Esophagus muscularis mucosa (tissue), 4 donors: ENCODE measurements at places on chromosomes 7 and 10.

DNA sequence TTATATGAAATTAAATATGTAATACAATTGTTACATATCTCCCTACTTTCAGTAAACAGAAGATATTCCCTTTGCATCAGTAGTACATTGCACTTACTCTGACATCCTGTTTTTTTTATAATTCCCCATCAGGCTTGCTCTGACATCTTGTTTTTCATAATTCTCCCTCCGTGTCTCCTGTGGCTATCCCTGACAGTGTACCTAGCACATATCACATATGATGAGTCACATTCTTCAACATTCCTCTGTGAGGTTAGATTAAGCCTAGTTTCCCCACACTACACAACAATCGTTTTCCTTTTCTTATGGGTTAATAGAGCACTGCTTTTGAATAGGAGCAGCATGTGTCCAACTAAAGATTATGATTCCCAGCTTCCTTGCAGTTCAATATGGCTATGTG lies 250.6 kb upstream of the NPVF start:
- DNase-seq, result no peak

- DNase-seq, result no peak
Measured at GRCh38 chr10:46525824-46526681, 30.4 kb downstream of the GPRIN2 start.

GRCh38 chr7:2259480-2259879 lies 17.5 kb downstream of the NUDT1 start:
- no peak for DNase-seq

GRCh38 chr7:86653919-86654659 lies 10.4 kb downstream of the GRM3 start:
- DNase-seq, result no peak

DNA sequence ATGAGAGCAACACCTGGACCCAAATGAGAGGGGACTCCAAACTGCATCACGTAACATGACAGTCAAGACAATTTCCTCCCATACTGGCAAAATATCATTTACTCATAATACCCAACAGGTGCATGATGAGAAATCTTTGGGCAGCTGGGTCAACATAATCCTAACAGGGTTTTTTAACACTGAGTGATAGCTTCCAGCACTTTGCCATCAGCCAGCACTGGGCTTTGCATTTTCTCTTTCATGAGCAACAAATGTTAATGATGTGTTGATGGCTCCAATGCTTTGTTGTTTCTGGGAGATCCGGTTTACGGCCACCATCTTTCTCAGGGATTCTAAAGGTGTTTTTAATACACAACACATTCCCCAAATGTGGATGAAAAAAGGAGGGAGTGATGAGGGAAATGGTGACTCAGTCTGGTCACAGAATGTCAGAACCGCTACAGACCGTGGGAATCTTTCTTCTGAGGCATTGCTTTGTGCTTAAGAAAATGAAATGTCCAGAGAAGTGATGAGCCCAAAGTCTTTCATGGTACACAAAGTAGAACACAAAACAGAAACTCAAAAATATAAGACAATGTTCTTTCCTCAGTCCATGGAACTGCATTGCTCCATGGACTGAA lies 705.7 kb upstream of the IGFBP3 start:
- DNase-seq, result peak; percentile 60
